ENCODE measurements at places on chromosomes 2 and 18.

GRCh38 chr2:121245120-121245820 lies 39.7 kb downstream of the TFCP2L1 start:
- DNase-seq = no peak

DNA sequence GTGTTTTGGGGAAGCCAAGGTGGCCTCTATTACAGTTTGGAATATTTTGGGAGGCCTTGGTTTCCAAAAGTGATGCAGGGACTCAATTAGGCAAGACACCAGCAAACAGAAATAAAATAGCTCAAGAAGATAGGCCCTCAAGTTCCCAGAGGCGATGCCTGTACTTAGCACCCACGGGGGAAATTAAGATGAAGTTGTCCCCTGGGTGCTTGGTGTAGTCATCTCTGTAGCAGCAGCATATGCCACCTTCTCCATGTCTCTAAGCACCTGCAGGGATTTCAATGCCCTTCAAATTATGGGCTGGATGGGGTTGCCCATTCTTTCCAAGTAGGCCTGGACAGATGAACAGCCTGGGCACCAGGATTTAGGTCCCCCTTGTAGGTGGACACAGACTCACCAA lies 185.0 kb downstream of the CTIF start:
- DNase-seq = no peak

DNA sequence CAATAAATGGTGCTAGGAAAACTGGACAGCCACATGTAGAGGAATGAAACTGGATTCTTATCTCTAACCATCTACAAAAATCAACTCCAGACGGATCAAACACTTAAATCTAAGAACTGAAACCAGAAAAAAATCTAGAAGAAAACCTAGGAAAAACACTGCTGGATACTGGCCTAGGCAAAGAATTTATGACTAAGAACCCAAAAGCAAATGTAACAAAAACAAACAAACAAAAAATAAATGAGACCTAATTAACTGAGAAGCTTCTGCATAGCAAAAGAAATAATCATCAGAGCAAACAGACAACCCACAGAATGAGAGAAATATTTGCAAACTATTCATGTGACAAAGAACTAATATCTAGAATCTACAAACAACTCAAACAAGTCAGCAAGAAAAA lies 314.0 kb upstream of the REV1 start:
- DNase-seq = no peak

GRCh38 chr2:128095201-128095600 lies 4.2 kb downstream of the UGGT1 start:
- no peak for DNase-seq

Measured in left renal cortex interstitium (tissue), 4 donors.